ENCODE measurements at places on chromosomes 12 and 14.

DNA sequence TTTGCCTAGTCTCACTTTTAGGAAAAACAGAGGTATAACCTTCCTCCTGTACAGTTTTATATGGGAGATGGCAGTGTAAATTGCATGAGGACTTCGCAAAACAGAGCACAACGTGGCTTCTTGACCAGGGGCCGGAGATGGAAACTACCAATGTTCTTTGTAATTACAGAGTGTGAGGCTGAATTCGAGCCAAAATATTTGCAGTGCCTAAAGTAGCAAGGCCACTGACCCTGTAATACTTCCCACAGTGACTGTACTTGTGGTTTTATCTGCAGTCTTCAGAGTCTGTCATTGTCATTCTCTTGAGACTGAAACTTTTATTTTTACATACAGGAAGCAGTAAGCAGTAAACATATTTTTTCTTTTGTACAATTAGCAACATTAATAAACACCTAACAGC lies 98.9 kb downstream of the RERG start:
- no peak for DNase-seq

GRCh38 chr14:31038521-31039166 lies 12.5 kb upstream of the STRN3 start:
- DNase-seq, result no peak

- DNase-seq, result no peak
Observed at GRCh38 chr12:12249216-12250050, 17.4 kb downstream of the LRP6 start.

DNA sequence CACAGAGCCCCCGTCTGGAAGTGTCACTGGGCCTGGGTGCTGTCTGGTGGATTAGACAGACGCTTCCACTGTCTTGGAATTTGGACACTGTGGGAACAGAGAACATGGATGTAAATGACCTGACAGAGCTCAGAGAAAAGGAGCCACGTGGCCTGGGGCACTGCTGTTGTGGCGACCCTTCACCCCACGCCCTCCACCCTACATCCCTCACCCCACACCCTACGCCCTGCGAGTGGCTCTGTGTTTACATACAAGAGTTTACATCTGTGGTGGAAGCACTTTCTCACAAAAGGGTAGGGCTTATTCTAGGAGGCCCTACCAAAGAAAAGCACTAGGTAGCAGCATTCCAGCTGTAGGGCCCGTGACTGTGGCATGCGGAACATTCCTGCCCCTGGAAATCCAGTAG lies 47.7 kb downstream of the B4GALNT3 start:
- no peak for DNase-seq

- no peak for DNase-seq
Observed at GRCh38 chr14:48786498-48786897, 799.7 kb downstream of the RPS29 start.

DNA sequence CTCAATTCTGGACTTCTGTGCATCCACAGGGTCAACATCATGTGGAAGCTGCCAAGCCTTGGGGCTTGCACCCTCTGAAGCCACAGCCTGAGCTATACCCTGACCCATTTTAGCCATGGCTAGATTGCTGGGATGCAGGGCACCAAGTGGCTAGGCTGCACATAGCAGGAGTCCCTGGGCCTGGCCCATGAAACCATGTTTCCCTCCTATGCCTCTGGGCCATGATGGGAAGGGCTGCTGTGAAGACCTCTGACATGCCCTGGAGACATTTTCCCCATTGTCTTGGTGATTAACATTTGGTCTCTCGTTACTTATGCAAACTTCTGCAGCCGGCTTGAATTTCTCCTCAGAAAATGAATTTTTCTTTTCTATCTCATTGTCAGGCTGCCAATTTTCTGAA lies 84.1 kb upstream of the KIF21A start:
- DNase-seq, result no peak

DNA sequence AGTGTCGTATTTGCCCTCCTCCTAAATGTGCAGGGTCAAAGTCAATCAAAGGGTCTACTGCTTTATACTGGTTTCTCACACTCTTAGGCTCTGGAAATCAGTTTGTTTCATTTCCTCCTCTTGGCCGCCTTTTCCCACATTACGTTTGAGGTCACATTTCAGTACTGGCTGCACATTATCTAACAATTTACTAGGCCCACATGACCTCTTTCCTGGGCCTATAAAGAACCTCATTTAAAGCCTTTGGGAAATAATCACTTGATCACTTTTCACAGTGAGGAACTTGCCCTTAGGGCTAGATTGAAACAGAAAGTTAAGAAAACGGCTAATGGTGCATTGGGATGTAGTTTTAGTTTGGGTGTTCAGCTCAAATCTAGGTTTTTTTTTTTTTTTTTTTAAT lies 497.5 kb downstream of the RERGL start:
- DNase-seq, result no peak

DNA sequence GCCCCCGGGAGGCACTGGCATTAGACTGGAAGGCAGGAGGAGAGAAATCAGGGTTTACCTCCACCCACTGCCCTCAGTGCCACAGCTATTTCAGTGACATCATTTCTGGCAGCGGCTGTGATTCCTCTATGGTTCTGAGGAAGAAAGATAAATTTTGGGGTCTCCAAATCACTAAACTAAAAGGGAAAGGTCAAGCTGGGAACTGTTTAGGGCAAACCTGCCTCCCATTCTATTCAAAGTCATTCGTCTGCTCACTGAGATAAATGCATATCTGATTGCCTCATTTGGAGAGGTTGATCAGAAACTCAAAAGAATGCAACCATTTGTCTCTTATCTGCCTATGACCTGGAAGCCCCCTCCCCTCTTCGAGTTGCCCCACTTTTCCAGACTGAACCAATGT lies 14.0 kb upstream of the CRY1 start:
- DNase-seq, result no peak

DNA sequence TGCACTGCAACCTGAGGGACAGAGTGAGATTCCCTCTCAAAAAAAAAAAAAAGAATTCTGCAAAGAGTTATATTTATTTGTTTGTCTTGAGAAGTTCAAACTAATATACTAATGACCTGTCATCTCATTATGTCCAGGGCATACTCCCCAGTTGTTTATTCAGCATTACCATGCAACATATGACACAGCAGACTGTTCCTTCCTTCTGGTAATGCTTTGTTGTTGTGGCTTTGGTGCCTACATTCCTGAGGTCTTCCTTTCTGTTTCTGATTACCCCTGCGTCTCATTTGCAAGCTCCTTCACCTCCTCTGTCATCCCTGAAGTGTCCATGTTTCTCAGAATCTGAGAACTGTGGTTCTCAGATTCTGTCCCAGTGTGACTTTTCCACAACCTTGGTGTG lies 55.3 kb downstream of the DERA start:
- DNase-seq, result peak; percentile 41

DNA sequence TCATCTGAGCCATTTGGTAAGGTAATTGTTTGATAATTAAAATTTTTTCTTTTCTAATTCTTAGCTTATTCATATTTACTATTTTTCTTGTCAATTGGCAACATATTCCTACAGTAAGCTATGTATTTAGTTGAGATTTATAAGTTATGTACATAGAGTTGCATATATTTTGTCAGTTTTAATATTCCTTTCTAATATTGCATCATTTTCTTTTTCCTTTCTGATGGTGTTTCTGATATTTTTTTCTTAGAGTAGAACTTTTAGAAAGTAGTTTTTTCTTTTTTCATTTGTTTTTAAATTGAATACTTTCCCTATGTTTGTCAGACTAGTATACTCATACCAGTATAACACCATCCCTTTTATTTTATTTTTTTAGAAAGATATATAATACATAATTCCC lies 131.3 kb downstream of the TTC6 start:
- DNase-seq, result no peak

DNA sequence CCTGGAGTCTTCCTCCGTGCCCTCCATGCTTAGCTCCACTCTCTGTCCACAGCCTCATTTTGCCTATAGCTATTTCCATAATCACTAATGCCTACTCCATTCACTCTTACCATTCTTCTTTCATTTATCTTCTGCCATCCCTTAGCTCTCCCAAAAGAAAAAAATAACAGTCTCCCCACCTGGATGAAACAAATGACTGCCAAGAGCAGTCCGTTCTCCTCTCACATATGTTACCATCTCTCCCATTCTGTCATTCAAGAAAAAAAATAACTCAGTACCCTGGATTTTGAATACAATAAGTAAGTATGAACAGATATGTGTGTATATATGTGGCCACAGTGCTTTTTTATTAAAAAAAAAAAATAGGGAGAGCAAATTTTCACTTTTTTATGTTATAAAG lies 13.2 kb downstream of the DUSP16 start:
- DNase-seq, result no peak

DNA sequence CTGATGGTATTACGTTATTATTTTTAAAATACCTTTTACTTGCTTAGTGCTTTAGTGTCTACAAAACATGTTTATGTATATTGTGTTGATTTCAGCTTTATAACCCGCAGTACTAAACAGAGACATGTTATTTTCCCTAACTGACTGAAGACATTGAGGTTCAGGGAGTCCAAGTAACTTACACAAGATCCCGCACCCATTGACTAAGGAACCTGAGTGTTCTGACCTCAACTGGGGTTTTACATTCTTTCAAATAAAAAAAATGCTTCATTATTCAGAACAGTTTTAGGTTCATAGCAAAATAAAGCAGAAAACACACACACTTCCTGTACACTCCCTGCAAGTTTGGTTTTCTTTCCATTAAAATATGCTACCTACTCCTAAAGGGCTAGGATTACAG lies 60.4 kb upstream of the METAP2 start:
- no peak for DNase-seq

GRCh38 chr12:47862881-47863280 lies 41.9 kb downstream of the VDR start:
- no peak for DNase-seq

DNA sequence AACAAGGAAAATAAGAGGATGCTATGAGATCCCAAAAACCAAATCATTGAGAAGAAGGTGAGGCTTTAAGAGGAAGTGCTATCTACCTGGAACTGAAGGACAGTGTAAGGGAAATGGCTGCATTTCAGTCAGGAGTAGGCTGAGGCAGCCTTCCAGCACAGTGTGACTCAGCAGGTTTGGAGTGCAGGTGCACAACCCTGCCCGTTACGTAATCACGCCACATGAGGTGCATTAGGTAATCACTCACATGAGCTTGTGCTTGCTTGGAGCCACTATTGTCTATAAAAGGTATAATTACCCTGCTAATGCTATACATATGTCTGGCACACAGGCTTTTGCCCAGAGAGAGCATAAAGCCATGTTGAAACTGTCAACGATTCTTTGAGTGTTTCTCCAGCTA lies 74.9 kb downstream of the DIO2 start:
- no peak for DNase-seq

- DNase-seq, result no peak
Observed at GRCh38 chr12:108507971-108508642, 7.0 kb upstream of the FICD start.

DNA sequence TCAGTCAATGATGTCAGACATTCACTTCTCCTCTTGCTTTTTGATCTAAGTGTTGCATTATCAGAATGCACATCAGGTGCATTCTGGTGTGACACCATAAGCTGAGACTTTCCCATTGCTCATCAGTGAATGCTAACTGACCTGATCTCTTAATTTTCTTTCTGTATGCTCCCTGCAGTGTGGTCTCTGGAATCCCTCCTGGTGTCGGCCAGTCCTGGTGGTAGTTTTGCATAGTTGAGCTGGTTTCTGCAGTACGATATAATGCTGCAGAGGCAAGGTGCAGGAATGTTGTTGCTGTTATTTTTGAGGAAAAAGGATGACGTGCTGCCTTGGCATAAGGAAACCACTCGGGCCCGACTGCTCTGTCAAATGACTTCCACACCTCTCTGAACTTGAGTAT lies 11.0 kb upstream of the SRP54 start:
- DNase-seq, result no peak

GRCh38 chr14:90513161-90514014 lies 116.6 kb downstream of the CALM1 start:
- no peak for DNase-seq

DNA sequence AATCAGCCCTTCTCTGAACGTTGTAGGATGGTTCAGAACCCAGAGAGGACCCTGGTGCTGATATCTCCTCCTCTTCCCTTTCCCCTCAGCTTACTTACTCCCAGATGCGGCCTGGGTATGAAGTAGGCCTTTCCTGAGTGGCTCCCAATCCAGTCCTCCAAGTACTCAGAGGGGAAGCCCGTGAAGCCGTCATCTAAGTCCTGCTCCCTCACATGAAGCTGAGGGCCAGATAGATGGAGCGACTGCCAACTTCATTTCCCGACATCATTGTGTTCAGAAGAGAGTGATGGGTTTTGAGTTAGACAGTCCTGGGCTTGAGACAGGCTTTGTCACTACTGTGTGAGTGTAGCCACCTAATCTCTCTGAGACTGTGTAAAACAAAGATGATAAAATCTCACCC lies 2.7 kb downstream of the APOLD1 start:
- DNase-seq, result no peak

- no peak for DNase-seq
Observed at GRCh38 chr12:54689984-54690383, 41.8 kb upstream of the DCD start.

DNA sequence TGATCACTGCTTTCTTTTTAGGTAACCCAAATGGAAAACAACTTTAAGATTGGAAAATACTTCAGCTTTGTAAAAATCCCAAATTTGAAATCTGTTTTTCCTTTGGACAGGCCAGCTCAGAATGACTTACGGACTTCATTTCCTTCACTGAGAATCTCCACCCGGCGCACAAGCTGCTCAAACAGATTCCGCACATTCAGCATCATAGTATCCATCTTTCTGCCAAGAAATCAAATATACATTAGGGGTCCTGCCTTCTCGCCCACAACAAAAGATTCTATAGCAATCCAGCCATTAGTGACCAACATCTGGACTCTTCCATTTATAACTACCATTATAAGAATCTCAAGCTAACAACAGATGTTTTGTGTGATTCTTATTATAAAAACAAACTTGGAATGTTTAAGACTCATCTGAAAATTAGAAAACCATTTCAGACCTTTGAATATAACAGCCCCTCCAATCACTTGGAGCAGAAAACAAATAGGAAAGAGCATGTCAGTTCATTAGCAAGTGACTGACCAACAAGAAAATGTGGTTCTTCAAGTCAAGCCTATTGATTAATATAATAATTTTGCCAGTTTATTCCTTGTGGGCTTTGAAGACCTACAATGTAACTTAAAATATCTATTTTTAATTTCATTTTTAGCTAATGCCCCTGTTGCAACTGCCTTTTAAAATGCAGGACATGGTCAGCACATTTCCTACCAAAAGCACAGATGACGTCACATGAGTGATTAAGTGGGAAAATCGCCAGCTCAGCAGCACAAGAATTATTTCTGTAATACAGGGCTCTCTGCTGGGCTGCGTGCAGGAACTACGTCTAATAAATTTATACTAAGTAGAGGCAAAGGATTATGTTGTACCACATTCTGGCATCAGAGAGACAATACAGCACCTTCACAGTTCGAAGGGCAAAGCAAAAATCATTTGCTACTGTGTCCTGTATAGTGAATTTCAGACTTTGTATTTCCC lies 8.5 kb downstream of the RACGAP1 start:
- no peak for DNase-seq

DNA sequence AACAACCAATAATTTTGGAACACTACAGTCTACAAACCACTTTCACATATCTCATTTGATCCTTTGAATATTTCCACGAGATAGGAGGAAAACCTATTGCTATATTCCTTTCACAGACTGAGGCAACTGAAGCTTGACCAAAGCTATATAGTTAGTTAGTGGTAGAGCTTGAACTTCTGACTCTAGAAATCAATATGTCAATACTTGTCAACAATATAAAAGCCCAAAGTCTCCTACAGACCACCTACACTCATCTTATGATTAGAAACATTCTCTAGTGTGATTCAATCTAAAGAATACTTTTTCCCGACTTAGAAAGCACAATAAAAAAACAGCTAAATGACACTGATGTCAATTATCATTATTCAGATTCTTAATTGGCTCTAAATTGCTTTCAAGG lies 139.4 kb downstream of the RPS29 start:
- DNase-seq, result no peak

GRCh38 chr12:50971946-50972345 lies 19.6 kb downstream of the HIGD1C start:
- DNase-seq, result no peak
